Epithelial cell of esophagus (primary cell): ENCODE measurements at places on chromosomes 13 and 19.
A peak's percentile ranks its signal among the peaks of the same experiment; 100 is the strongest.

- DNase-seq = peak; percentile 2
Observed at GRCh38 chr13:74035896-74036295, 98.3 kb downstream of the KLF12 start.

DNA sequence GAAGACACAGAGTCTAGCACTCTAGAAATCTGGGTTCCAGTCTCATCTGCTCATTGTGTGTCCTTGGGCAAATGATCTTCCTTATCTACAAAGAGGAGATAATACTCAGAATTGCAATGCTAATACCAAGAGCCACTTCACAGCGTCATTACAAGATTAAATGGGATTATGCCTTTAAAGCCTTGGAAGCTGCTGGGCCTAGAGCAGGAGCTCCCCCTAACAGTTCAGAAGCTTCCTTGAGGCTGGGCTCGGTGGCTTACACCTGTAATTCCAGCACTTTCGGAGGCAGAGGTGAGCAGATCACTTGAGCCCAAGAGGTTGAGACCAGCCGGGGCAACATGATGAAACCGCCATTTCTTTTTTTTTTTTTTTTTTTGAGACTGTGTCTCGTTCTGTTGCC lies 27.6 kb downstream of the AP2S1 start:
- no peak for DNase-seq

DNA sequence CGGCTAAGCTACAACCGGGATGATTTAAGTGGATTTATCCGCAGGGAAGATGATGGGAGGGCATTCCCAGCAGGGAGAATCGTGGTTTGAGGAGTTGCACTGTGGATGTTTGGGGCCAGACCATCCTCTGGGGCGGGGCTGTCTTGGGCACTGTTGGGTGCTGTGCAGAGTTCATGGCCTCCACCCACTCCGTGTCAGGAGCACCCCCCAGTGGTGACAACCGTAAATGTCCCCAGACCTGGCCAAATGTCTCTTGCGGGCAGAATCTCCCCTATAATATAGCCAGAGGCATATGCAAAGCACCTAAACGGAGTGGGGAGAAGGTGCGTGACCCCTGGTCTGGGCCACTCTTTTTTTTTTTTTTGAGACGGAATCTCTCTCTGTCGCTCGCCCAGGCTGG lies 40.2 kb downstream of the SMIM24 start:
- DNase-seq = peak; percentile 30

DNA sequence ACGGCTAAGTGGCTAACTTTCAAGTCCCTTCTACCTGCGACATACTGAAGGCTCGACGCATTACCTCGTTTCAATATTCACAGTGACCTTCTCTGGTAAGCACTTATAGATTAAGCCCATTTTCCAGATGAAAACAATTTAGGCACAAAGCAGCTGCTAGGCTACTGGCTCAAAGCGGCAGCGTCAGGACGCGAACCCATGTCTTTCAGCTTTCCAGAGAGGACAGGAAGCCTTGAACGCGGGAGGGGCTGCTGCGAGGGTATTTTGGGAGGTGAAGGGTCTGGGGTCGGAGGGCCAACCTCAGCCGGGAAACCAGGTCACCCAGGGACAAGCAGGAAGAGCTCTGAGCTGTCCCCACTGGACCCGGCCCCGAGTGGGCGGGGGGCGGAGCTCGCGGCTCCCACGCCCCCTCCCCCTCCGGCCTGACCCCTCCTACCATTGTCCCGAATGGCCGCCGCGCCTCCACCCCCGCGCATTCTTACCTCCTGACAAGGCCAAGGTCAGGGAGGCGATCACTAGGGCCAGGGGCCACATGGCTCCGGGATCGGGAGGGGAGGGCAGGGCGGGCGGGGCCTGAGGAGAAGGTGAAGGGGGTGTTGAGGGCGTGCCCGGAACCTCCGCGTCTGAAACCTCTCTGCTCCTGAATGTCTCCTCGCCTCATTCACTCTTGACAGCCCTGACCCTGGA lies at the start of gene KLK13:
TSS of gene KLK13 (minus strand) at position 559 of the 687 bp plus-strand sequence. CDS start at position 534, 25 bp downstream.
- DNase-seq = no peak

DNA sequence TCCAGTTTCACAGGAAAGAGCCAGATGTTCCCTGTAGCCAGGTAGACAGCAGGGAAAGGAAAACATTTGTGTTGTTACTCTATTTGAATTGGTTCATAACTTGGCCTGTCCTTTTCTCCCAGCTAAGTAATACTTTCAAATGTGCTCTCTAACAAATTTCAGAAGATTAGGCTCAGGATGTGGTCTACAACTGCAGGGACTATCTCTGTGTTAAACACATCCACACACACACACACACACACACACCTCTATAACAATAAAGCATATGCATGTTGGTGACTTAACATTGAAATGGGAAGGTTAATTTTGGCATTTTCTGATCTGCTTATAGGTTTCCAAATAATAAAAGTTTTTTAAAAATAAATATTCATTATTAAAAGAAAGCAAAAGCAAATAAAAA lies 316.0 kb upstream of the ARGLU1 start:
- DNase-seq = no peak

DNA sequence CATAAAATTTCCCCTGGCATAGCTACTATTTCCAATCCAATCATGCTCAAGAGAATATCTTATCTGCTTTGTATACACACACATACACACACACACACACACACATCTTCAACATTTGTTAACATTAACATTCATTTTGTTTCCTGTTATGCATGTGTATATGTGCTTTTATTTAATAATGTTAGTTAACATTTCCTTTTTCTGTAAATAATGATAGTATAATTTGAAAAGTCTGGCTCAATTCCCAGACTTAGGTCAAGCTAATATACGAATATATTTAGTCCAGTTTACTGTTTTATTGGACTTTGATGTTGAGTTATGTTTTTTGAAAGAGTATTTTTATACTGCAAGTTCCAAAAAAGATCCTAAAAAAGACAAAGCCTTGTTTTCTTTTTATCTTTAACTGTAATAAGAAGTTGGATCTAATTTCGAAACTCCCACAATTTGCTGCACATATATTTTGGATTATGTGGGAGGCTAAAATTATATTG lies 1072.4 kb downstream of the EFNB2 start:
- no peak for DNase-seq

- DNase-seq = peak; percentile 83
Observed at GRCh38 chr19:48746738-48747575, at the start of gene IZUMO1. IZUMO1 (minus strand) TSS chr19:48746909; CDS start chr19:48745859, 1,050 bp downstream.

GRCh38 chr19:41531438-41532311 lies 44.3 kb upstream of the CEACAM21 start:
- DNase-seq = peak; percentile 26

DNA sequence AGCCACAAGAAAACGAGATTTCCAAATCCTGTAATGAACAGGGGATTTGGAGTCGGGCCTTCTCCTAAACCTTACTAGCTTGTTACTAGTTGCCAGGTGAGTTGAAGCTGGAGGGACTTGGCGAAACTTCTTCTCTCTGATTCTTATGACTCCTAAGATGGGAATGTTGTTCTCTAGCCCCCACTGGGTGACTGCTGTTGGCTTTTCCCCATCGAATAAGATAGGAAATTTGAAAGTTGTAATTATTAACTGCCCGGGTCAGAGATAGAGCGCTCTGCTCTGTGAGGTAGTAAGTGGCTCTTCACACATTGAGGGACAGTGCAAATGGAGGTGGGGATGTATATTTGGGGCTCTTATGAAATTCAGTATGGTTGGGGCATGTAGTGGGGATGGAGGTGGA lies 111.2 kb upstream of the MBNL2 start:
- no peak for DNase-seq

DNA sequence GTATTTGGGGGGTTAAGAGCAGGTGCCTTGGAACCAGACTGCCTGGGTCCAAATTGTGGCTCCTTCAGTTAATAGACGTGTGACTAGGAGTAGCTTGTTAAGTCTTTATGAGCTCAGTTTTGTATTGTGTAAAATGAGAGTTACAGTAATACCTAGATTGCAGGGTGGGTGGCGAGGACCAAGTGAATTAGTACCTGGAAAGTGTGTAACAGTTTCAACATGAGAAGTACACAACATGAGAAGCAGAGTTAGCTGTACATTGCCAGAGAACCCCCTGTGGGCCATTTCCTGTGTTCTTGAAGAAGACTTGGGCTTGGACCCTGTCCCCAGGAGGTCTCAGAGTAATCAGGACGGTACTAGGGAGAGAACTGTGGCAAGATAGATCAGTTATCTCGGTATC lies 36.8 kb downstream of the PPP2R1A start:
- no peak for DNase-seq

GRCh38 chr19:5246554-5247155 lies 94.0 kb downstream of the PTPRS start:
- no peak for DNase-seq

DNA sequence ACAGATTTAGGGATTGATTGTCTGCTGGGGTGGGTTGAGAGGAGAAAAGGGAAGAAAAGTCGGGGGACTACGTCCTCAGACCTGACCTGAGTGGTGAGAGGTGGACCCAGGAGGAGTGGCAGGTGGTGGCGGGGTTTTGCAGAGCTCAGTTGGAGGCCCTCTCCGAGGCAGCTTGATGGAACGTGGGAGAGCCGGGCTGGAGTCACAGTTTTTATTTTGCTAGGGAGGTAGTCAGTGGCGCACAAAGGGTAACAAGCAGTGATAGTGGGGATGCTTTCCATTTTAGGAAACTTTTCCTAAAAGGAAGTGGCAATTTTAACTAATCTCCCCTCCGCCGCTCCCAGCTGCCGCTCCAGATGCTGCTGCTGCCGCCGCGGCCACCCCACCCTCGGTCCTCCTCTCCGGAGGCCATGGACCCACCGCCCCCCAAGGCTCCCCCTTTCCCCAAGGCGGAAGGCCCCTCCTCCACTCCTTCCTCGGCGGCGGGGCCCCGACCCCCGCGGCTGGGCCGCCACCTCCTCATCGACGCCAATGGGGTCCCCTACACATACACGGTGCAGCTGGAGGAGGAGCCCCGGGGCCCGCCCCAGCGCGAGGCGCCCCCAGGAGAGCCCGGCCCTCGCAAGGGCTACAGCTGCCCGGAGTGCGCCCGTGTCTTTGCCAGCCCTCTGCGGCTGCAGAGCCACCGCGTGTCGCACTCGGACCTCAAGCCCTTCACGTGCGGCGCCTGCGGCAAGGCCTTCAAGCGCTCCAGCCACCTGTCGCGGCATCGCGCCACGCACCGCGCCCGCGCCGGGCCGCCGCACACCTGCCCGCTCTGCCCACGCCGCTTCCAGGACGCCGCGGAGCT lies 1.1 kb upstream of the ZNF581 start:
- peak; percentile 27 for DNase-seq

- DNase-seq = peak; percentile 91
Observed at GRCh38 chr19:52369559-52370340, at the start of gene ZNF880. ZNF880 (plus strand) TSS chr19:52369923; CDS start chr19:52369966, 43 bp downstream.

- DNase-seq = no peak
Observed at GRCh38 chr13:43307221-43307920, 284.0 kb downstream of the DNAJC15 start.

DNA sequence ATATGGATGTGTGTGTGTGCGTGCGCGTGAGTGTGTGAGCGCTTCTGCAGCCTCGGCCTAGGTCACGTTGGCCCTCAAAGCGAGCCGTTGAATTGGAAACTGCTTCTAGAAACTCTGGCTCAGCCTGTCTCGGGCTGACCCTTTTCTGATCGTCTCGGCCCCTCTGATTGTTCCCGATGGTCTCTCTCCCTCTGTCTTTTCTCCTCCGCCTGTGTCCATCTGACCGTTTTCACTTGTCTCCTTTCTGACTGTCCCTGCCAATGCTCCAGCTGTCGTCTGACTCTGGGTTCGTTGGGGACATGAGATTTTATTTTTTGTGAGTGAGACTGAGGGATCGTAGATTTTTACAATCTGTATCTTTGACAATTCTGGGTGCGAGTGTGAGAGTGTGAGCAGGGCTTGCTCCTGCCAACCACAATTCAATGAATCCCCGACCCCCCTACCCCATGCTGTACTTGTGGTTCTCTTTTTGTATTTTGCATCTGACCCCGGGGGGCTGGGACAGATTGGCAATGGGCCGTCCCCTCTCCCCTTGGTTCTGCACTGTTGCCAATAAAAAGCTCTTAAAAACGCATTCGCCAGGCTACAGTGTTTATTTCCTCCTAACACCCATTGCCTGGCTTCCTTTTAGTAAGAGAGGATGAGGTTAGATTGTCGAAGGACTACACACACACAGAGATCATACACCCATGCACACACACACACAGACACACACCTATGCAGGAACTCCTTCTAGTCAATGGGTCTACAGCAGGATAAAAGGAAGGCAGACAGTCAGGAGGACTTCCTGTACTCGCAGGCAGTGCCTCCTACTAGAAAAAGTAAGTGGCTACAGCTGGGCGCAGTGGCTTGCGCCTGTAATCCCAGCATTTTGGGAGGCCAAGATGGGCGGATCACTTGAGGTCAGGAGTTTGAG lies 7.1 kb downstream of the FOSB start:
- peak; percentile 45 for DNase-seq

DNA sequence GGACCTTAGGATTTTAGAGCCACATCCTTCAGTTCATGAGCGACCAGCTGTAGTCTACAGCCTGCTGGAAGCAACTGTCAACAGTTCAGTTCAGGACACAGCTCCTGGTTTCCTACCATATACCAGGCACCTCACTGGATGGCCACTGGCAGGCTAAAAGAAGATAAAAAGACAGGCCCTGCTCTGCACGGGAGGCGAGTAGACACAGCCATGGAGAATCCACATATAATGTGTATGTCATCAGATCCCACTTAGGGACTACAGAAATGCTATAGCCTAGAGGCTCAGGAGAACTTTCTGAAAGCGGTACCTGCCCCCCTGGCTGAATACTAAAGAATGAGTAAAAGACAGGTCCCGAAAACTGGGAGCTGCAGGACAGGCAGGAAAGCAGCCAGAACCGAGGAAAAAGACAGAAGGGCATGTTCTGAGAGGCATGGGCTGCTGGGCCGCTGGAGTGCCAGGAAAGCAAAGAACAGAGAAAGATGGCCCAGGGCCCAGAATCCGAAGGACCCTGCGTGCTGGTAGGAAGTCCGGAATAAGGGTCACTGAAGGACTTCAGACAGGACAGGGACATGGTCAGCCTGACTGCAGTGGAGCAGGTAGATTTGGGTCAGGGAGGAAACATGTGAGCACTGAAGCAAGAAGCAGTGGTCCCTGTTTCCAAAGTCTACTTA lies 23.5 kb downstream of the DZIP1 start:
- DNase-seq = no peak

DNA sequence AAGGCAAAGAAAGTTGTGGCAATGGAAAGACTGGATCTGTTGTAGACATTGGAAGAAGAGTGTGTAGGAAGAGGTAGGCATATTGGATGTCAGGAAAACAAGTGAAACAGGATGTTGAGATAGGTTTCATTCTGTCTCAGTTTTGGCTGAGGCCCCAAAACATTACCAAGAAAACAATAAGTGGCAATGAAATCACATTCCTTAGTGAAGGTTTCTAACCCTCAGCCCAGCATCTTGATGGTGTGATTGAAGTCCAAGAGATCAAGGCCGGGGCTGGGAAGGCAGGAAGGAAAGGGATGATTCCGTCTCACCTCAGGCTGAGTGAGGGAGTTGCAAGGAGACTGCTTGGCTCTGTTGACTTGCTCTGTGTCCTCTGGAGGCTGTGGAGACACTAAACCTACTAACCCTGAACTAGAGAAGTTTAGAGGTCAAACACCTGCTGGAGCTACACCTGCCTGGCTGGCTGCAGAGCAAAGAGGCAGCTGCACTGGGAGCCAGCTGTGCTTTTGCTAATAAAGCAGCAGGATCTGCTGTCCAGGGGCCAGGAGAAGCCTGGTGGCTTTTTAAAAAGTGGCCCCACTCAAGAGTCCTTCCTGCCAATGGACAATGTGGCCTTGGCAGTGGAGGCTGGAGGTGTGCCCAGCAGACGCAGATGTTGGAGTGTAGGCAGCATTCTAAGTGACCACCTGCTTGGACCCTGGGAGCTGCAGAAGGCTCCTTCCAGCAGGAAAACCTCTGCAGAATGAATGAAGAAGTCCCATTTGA lies 53.6 kb downstream of the DGKH start:
- DNase-seq = no peak
